ENCODE measurements at places on chromosomes 13 and 19. TPM values are rescaled to one million over a fixed set of nuclear protein-coding genes. Genes with fewer than 3 reads are reported as not detected.

Gene ZNF91
- 12.0 TPM for total RNA-seq

Gene FAM216B
- total RNA-seq = not detected

Gene LGI4
- total RNA-seq = not detected

Gene OR2Z1
- total RNA-seq = not detected

Gene CACNG7
- 4.7 TPM for total RNA-seq

Gene MUC16
- total RNA-seq = not detected

Gene SLC10A2
- not detected for total RNA-seq

Gene CEACAM16
- total RNA-seq = not detected

Gene PNMA8A
- 2.2 TPM for total RNA-seq

Gene GARIN5A
- total RNA-seq = 0.44 TPM

Gene AXL
- 265 TPM for total RNA-seq
